ENCODE measurements at places on chromosomes 4 and X.

DNA sequence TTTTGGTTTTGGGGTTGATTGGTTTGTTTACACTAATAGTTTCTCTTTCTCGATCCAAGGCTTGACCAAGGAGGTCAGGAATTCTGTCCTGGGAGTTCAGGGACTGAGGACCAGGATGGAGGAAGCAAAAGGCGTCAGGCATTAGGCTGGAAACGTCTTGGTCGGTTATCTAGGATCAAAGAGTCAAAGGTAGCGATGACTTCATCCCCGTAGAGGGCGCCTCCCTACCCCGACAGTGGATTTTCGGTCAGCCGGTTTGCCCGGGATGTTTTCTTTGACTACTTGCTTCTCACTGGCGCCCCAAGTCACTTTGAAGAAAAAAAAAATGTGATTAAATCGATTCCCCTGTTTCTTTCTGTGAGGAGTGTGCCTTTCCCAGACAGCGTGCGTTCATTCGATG lies 980 bp upstream of the FHDC1 start:
- DNase-seq = no peak

- DNase-seq = no peak
Measured at GRCh38 chr4:36872679-36873078, 371.9 kb upstream of the NWD2 start.

DNA sequence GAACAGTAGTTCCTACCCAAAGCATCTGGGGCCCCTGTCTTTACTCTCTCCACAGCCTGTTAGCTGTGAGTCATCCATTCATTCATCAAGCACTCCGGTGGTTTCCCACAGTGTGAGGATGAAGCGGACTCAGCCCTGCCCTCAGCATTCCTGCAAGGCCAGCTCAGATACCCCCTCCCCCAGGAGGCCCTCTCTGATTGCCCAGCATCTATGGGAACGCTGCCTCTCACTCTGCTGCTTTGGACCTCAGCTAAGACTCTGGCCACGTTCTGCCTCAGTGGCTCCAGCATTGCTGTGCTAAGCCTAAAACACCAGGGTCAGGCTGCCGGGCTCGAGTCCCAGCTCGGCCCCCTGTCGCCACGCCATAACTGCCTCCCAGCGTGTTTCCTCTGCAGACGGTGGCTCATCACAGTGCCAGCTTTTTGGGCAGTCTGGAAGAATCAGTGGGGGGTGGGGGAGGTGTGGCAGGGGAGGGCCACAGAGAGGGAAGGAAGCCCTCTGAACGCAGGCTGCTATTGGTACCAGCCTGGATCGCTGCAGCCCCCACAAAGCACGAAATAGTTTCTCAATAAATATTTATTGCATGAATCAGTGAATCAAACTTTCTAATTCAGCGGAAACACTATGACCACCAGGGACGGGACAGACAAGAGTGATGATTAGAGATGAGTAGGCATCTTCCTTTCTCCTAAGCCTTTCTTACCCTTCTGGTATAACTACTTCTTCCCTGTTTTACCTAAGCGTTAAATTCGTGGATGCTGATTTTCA lies 74.4 kb downstream of the SORCS2 start:
- peak; percentile 55 for DNase-seq

- no peak for DNase-seq
Measured at GRCh38 chr4:168039593-168039992, 52.7 kb upstream of the ANXA10 start.

- DNase-seq = peak; percentile 63
Measured at GRCh38 chr4:26058537-26058936, 144.5 kb downstream of the SMIM20 start.

- no peak for DNase-seq
Measured at GRCh38 chr4:36891971-36892370, 352.6 kb upstream of the NWD2 start.

GRCh38 chr4:3709846-3710441 lies 56.2 kb upstream of the ADRA2C start:
- no peak for DNase-seq

Data from epithelial cell of prostate (primary cell).